ENCODE measurements at places on chromosomes 1 and 21. TPM values are rescaled to one million over a fixed set of nuclear protein-coding genes. Genes with fewer than 3 reads are reported as not detected.

ACKR1 gene
- total RNA-seq: 0.15 TPM

PRAMEF2 gene
- total RNA-seq: not detected

DNA sequence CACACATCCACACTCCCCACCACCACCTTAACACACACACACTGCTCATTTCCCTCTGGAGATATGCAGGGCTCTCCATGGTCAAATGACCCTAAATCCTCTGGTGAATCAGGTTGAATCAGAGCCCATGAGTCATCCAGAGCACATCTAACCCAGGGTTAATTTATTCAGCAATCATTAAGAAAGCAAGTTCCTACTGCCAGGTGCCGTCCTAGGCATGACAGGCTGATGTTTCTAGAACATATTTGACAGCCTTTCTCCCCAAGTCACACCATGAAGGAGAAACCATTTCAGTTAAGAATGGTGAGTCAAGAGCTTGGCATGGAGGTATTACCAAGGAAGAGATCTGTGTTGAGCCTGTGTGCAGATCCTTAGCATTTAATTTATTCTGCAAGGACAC is 194.3 kb upstream of the CAMK1G start:
- H3K27ac ChIP-seq: no peak overlapping the region
- H3K4me3 ChIP-seq: no peak overlapping the region
- no peaks in the 10 kb centered on the region for H3K27me3 ChIP-seq
- H3K4me1 ChIP-seq: no peaks in the 10 kb centered on the region

- no peaks in the 10 kb centered on the region for H3K4me1 ChIP-seq
- no peaks in the 10 kb centered on the region for H3K27me3 ChIP-seq
- no peak overlapping the region for H3K4me3 ChIP-seq
- H3K27ac ChIP-seq: no peak overlapping the region
- H3K36me3 ChIP-seq: no peaks in the 10 kb centered on the region
- no peak for DNase-seq
These were observed 49.9 kb downstream of the PRKCZ start for GRCh38 chr1:2099886-2100779.

DNA sequence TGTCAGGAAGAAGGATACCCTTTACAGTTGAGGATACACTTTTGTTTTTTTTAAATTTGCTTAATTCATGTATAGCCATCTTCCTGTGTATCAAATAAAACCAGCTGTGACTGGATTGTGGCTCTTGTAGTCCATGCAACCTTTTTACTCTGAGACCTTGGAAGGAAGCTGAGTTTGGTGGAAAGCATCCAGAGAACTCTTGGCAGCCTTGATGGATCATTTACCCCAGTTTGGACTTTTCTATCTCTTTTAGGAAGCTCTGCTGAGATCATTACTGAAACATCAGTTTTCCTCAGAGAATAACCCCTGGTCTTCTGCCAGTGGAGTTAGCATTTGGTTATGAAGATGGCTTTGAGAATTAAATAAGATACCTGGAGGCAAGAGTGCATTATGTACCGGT is 21.2 kb upstream of the APOBEC4 start:
- H3K27ac ChIP-seq: no peak overlapping the region
- no peak for DNase-seq
- H3K4me3 ChIP-seq: no peak overlapping the region
- no peaks in the 10 kb centered on the region for H3K4me1 ChIP-seq
